ENCODE measurements at places on chromosomes 7 and 10. TPM values are rescaled to one million over a fixed set of nuclear protein-coding genes. Genes with fewer than 3 reads are reported as not detected.
A peak's percentile ranks its signal among the peaks of the same experiment; 100 is the strongest.

The METTL2B gene
- total RNA-seq, result 28.1 TPM

The ANKRD1 gene
- not detected for total RNA-seq

The HIF1AN gene
- total RNA-seq, result 32.2 TPM

The RSPH10B2 gene
- total RNA-seq, result 0.21 TPM

The NUP42 gene
- total RNA-seq, result 47.6 TPM

The OR2A42 gene
- total RNA-seq, result not detected

The HACD1 gene
- total RNA-seq, result 0.38 TPM

The JCAD gene
- 0.13 TPM for total RNA-seq

The PIP gene
- total RNA-seq, result not detected

DNA sequence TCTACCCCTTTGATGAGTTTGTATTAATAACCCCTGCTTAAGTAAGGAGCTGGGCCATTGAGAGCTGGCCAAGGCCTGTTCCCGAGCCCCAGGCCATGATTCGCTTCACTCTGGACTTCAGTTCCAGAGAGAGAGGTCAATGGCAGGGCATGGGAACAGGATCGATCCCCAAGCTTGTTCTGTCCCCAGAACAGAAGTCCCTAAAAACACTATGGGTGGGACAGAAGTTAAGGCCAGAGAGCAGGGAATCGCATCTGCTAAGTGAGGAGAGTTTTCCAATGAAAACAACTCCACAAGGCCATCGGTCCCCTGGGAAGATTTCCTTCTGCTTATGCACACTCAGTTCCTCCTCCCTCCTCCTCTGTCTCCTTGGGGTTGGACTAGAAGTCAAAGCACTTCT lies 159.6 kb downstream of the LSM5 start:
- DNase-seq, result no peak

DNA sequence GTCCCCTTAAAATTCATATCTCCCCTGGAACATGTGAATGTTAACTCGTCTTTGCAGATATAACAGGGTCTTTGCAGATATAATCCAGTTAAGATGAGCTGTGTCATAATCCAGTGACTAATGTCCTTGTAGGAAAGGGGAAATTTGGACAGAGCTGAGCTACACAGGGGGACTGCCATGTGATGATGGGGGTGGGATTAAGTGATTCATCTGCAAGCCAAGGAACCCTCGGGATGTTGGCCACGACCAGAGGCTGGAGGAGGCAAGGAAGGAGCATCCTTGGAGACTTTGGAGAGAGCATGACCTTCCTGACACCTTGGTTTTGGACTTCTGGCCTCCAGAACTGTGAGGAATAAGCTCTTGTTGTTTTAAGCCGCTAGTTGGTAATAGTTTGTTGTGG lies 153.9 kb upstream of the PCBD1 start:
- no peak for DNase-seq

GRCh38 chr10:110681023-110681681 lies 37.0 kb downstream of the RBM20 start:
- no peak for DNase-seq

GRCh38 chr10:69872323-69872722 lies 70.6 kb downstream of the COL13A1 start:
- DNase-seq, result no peak

DNA sequence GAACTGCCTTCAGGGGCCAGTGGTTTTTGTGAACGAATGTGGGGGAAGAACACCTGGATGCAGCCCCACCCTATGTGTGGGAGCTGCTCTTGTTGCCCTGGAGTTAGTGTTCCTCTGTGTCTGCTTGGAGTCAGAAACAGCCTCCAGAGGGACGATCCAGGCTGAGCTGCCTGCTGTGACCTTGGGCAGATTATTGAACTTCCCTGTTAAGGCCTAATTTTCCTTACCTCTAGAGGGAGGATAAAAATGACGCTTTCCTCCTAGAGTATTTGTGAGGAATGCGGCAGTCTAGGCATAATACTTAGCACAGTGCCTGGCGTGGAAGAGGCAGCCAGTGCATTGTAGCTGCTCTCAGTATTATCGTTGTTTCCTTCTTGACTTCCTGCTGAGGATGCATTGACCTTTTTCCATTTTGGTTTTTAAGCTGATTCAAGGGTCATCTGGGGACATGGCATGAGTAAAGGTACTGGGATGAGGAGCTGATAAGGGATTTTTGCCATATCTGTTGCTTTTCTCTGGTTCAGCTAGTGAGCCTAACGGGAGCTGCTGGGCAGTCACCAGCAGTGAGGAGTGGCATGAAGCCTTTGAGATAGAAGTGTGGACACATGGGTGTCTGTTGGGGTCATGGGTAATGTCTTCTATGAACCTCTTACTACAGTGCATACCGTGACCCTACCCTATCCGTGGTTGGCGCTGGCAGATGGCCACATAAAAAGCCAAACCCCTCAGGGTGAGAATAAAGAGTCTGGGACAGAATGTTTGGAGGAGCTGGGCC lies 6.4 kb downstream of the ZFYVE27 start:
- no peak for DNase-seq

- no peak for DNase-seq
These were observed 253.2 kb upstream of the SMIM30 start for GRCh38 chr7:113371416-113372043.

DNA sequence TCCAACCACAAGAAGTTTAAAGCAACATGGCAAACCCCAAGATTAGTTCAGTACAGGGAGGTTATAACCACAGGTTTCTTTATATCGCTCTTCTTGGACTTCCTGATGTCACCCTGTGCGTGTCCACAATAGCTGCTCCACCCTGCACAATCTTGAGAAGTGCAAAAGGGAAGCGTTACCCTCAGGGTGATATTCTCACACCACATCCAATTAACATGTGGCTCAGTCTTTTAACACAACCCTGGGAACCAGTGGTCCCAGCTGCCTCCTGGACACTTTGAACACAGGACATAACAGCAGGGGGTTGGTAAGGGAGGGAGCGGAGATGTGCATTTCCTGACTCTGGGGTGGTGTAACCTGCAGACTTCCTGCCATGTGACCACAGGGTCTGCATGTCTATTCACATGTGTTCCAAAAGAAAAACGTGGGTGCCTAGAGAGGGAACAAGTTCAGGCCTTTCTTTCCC lies 64.6 kb downstream of the GSAP start:
- peak; percentile 98 for DNase-seq

DNA sequence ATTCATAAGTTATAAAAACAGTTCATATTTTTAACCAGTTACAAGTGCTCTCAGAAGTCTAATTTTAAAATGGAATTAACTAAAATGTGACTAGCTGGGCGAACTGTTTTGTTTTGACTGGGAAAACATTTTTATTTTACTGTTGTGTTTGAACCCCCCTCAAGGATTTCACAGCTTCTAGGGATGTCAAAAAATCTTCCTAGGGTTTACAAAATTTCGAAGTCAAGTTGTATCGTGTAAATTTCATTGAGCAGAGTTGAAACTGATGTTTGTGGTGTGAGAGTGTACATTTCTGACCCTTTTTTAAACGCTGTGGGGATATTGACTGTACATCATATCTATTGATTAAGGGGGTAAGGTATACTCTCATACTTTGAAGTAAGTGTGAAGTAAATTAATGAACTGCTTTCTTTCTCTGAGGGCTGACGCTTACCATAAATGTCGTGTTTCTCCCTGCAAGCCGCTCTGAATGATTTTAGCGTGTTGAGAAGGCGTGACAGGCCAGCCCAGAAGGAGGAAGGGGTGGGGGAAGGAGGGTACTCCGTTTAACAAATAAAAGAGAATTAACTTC lies 1.8 kb upstream of the SP8 start:
- no peak for DNase-seq

DNA sequence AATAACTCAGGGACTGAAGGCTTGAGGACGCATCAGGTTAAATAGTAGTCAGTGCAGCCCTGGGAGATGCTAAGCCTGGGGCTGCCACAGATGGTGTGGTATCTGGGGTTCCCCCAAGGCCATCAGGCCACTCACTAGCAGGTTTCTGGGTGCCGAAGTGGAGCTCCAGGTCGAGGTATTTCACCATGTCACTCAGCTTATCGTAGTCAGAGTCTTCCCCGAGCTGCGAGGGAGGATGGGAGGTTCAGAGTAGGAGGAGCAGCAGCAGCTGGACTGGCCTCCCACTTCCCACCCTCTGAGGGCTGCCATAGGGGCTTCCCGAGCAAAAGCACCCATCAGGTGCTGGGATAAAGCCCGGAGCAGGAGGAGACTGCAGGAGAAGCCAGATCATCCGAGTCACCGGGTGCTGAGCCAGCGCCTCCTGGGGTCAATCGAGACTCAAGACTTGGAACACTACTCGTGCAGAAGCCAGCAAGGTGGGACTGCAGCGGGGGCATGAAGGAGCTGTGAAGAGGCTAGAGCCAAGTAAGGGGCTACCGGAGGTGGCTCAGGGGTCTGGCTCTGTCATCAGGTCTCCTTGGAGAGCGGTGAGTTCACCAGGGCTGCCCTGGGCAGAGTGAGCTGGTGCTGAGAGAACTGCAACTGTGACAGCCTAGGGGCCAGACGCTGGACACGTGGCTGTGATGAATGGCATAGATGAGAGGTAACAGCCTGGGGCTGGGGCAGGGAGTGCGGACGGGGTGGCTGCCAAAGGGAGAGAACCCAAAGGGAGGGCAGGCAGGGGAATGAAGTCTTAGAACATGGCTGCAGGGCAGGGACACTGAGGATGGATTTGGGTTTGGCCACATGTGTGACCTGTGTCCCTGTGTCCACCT lies 45.3 kb downstream of the GRID2IP start:
- DNase-seq, result no peak

DNA sequence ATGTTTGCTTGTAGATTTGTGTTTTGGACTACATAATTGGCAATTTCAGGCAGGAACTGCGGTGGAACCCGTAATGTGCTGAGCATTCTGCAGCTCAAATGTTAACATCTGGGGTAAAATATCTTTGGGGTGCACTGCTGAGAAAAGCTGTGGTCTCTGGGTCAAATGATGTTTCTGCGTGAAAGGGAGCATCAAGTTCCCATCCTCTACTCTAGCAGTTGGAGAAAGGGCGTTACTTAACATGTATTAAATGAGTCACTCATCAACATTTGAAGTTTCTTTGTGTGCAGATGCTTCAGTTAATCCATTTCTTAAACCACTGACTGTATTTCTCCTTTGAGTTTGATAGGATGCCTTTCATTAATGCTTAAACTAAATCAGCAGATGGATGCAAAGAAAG lies 273.1 kb upstream of the PITRM1 start:
- DNase-seq, result no peak

DNA sequence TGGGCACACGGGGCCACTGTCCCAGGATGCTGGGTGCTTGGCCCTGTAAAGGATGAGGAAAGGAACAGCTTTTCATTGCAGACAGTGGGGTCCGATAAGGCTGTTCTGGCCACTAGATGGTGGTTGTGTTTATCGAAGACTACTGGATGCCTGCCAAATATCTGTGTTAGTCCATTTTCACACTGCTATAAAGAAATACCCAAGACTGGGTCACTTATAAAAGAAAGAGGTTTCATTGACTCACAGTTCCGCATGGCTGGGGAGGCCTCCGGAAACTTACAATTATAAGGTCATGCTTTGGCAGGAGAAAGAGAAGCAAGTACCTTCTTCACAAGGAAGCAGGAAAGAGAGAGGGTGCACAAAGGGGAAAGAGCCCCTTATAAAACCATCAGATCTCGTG lies 32.2 kb upstream of the GARS1 start:
- no peak for DNase-seq

DNA sequence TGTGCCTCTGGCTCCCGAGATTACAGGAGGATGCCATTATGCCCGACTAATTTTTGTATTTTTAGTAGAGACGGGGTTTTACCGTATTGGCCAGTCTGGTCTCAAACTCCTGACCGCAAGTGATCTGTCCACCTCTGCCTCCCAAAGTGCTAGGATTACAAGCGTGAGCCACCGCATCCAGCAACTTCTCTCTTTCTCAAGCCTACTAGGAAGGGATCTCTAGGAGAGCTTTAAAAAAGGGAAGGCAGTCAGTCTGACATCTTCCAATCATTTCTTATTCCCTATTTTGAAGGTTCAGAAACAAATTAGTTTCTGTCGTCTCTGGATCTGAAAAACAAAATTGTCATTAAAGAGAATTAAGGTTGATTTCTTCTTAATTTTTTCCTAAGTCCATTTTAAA lies 2.5 kb upstream of the TMEM26 start:
- no peak for DNase-seq

DNA sequence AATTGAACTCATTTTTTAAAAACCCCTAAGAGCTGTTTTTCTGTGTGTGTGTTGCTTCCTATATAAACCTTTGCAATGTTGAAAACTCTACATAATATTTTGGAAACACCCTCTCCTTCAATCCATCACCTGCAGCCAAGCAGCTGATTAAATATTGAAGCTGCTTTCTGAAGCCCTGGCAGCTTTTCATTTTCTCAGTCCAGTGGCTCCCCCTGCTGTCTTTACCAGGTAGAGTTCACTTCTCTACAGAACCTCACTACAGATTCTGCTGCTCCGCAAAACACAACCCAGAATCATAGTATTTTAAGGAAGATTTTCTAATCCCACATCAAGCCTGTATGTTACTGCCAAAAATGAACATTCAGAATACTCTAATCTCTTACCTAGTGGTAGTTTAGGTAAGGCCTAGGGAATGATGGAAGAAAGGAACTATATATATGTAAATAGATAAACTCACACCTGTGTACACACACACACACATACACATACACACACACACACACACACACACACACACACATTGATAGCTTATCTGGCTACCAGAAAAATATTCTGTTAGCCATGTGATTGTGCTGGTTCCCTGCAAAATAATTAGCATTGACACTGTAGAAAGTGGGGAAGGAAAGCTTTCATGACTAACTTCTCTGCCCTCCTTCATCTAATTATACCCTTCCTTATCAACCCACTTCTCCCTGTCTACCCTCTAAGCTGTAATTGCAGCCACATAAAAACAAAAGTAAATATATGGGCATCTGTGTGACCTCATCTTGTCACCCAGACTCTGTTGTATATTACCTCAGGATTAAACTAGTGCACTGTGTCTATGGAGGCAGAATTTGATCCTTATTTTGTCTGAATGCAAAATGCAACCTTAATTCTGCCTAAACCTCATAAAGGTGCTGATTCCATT lies 229.5 kb upstream of the FZD1 start:
- no peak for DNase-seq

GRCh38 chr7:128025380-128025779 lies 5.9 kb downstream of the LRRC4 start:
- DNase-seq, result no peak

- DNase-seq, result no peak
These were observed 21.6 kb downstream of the NUB1 start for GRCh38 chr7:151363182-151363581.
